ENCODE measurements at places on chromosomes 2 and 18. TPM values are rescaled to one million over a fixed set of nuclear protein-coding genes. Genes with fewer than 3 reads are reported as not detected.

- no peak for DNase-seq
These were observed 4.2 kb upstream of the FN1 start for GRCh38 chr2:215439980-215440512.

- DNase-seq: no peak
These were observed 241.3 kb downstream of the MREG start for GRCh38 chr2:215772003-215772402.

- no peak for DNase-seq
These were observed 55.4 kb upstream of the ZNF396 start for GRCh38 chr18:35432565-35433001.

DNA sequence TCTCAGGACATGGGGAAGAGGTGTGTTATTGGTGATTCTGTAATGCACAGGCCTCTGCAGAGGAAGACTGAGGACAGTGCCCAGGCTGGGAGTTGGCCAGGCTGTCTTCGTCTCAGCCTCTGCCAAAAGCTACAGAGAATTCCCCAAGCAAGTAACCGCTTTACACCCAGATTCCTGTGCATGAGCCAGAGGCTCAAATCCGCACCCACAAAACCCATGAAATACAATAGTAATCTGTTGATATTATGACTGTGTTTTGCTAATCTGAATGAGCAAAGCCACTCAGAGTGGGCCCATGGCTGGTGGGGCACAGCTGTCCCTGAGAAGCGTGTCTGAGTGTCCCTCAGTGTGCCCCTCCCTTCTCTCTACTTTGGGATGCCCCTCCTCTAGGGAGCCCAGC lies 149.5 kb upstream of the PXDN start:
- no peak for DNase-seq

The MSGN1 gene
- not detected for total RNA-seq

The DCDC2C gene
- not detected for total RNA-seq

DNA sequence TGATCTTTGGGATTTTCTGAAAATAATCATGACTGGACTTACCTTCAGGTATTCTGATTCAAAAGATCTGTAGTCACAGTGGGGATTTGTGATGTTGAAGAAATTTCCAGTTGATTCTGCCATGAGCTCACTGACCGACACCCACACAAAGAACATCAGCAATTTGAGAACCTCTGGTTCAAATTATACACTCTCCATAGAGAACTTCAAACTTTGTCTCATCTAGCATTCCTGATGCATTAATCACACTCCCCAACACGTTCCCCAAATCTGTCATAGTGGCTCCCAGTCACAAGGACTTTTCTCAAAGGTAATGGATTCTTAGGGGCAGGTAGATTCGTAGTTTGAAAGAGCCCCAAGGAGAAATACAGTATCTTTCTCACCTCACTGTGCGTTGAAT lies 584.3 kb downstream of the FBXO15 start:
- DNase-seq: no peak

DNA sequence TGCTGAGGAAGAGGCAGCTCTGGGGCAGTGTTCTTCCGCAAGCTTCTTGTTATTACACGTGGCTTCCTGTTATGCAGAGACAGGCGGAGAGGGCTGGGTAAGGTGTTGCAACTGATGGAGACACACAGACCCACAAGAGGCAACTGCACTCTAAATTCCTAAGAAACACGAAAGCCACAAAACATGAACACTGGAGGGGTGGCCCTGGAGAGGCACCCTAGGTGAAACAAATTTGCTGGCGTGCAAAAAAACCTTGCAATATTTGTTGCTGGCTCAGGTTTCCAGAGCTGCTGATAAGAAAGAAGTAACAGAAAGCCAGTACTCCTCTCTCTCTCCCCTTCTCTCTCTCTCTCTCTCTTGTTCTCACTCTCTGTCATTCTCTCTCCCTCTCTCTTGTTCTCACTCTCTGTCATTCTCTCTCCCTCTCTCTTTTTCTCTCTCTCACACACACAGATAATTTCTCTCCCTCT lies 31.8 kb downstream of the ARHGAP25 start:
- peak; percentile 75 for DNase-seq

The LONRF2 gene
- 0.32 TPM for total RNA-seq

DNA sequence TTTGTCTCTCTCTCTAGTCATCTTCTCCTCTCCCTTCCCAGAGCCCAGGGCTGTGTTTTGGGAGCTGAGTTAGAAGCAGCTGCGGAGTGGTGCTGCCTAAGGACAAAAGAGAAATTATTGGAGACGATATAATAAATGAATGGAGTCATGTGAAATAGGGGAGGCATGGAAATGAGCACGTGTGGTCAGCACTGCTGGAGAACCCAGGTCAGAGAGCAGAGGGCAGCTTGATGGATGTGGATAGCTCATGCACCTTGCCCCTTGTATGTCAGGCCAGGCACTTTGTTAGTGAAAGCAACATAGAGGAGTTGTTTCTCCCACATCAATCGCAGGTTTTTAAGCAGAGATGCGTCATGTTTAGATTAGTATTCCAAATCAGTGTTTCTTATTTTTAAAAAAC lies 15.7 kb downstream of the TTR start:
- DNase-seq: no peak

DNA sequence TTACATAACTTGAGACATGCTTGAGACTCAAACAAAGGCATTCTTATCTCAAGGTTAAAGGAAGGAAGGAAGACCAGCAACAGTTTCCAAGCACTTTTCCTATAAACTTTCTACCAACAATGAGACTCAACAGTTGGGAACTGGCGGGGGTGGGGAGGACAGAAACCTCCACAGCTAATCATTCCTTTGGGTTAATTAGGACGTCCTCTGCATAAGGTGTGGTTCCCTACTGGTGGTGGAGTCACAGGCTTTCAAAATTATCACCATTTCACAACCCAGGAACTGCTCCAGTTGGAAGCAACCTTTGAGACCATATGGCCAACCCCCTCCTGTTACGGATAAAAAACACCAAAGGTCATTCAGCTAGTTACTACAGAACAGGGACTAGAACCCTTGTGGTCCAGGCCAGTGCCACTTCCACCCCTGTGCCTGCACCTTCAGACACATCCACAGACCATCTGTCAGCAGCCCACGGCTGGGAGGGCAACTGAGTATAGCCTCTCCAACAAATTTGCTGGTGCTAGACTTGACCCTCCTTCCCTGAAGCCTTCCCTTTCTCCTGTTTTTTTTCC lies 30.1 kb upstream of the ATL2 start:
- no peak for DNase-seq

GRCh38 chr2:68774569-68775271 lies 40.1 kb downstream of the ARHGAP25 start:
- DNase-seq: peak; percentile 66

DNA sequence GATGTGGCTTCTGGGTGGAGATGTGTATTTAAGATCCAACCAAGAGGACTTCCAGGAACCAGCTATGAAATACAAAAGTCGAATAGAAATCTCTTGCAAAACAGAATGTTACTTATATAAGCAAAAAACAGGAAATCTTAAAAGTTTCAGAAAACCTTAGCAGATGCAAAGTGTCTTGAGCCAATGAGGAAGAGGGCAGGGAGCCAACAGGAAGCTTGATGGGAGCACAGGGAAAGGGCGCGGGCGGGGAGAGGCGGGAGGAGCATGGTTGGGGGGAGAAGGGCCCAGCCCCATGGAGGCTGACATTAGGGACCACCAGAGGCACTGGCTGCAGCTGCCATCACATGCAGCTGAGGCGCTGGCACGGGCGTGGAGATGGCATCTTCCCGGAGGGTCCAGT lies 203.3 kb downstream of the SNTG2 start:
- no peak for DNase-seq

- DNase-seq: no peak
These were observed 17.5 kb downstream of the C18orf63 start for GRCh38 chr18:74333091-74333490.

The SIGLEC15 gene
- not detected for total RNA-seq

The AQP12A gene
- total RNA-seq: not detected

GRCh38 chr2:105100046-105100840 lies 62.4 kb downstream of the MRPS9 start:
- DNase-seq: no peak

GRCh38 chr2:82198809-82199492 lies 1894.4 kb upstream of the LRRTM1 start:
- DNase-seq: no peak

The OTOS gene
- total RNA-seq: not detected

The ERBB4 gene
- not detected for total RNA-seq

DNA sequence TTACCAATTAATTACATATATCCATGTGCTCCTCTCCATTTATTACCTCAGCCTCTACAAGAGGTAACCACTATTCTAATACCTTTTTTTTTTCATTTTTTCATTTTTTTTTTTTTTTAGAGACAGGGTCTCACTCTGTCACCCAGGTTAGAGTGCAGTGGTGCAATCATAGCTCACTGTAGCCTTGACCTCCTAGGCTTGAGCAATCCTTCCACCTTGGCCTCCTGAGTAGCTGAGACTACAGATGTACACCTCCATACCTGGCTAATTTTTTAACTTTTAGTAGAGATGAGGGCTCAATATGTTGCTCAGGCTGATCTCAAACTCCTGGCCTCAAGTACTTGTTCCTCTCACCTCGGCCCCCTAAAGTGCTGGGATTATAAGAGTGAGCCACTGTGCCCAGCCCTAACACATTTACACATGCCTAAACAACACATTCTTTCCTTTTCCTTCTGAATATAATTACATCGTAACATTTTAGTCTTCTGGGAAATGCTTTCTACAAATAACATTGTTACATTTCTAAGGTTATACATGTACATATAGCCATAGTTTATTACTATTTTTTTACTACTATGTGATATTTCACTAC lies 10.5 kb downstream of the PPIL3 start:
- DNase-seq: no peak

GRCh38 chr2:188969651-188970050 lies 4.5 kb upstream of the COL3A1 start:
- DNase-seq: no peak

DNA sequence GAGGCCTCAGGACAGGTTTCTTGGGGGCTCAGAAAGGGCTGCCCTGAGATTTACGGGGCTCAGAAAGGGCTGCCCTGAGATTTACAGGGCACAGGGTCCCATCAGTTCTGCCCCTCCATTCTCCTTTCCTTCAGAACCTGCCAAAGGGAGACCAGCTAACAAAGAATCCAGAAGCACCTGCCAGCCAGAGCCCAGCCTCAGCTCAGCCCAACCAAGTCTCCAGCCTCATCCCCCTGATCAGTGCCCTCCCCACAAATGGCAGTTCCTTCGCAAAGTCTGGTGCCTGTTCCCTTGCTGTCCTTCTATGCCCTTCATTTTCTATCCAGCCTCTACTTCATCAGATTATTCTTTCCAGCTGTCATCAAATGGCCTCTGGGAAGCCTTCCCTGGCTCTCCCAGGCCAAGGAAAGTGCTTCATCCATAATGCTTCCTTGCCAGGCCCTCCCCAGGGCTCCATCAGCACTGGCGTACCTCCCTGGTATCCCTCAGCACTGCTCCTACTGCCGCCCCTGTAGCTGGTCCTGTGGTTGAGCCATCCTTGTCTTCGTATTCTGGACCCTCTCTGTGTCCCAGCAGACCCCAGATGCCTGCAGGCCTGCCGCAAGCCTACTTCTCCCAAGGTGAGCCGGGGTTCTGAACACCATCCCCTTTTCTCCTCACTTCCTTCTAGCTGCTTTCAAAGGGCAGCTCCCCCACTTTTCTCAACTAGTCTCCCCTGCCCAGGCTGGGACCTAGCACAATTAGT lies 96.2 kb upstream of the EPAS1 start:
- no peak for DNase-seq

- DNase-seq: no peak
These were observed 115.3 kb upstream of the TANK start for GRCh38 chr2:161044921-161045320.

GRCh38 chr18:25827961-25828561 lies 262.4 kb downstream of the SS18 start:
- no peak for DNase-seq

DNA sequence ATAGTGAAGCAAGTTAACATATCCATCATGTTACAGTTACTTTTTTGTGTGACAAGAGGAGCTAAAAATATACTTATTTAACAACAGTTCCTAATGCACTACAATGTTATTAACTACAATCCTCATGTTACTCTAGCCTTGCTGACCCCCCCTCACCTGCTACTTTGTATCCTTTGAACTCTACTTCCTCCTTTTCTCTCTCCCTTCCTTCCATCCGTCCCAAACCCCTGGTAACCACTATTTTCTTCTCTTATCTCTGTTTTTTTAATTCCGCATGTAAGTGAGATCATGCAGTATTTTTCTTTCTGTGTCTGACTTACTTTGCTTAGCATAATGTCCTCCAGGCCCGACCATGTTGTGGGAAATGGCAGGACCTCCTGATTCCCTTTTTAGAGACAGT lies 59.4 kb downstream of the NPAS2 start:
- no peak for DNase-seq

The EFR3B gene
- total RNA-seq: 0.22 TPM

- no peak for DNase-seq
These were observed 48.6 kb downstream of the BIN1 start for GRCh38 chr2:127058246-127058953.

The ARHGAP25 gene
- total RNA-seq: 71.6 TPM

DNA sequence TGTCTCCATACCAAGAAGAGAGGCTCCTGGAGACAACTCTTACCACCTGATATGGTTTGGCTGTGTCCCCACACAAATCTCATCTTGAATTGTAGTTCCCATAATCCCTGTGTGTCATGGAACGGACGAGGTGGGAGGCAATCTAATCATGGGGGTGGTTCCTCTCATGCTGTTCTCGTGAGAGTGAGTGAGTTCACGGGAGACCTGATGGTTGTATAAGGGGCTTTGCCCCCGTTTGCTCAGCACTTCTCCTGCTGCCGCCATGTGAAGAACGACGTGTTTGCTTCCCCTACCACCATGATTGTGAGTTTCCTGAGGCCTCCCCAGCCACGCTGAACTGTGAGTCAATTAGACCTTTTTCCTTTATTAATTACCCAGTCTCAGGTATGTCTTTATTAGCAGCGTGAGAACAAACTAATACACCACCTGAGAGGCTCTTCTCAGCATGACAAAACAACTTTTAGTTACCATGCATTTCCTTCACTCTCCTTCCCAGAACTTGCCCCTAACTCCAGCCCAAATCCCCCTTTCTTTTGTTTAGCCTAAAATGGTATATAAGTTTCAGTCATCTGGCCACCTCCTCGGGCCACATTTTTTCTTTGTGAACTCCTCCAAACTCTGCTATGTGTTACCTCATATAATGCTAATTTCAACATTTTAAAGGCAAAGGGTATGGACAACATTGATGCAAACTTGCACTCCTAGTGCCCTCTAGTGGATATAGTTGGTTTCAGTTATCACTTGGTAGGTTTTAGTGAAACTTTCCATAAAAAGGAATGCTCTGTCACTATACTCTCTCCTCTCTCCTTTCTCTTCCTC lies 58.6 kb upstream of the SLC25A52 start:
- no peak for DNase-seq

The ASB18 gene
- total RNA-seq: not detected
